ENCODE measurements at places on chromosomes 2 and 18.
A peak's percentile ranks its signal among the peaks of the same experiment; 100 is the strongest.

DNA sequence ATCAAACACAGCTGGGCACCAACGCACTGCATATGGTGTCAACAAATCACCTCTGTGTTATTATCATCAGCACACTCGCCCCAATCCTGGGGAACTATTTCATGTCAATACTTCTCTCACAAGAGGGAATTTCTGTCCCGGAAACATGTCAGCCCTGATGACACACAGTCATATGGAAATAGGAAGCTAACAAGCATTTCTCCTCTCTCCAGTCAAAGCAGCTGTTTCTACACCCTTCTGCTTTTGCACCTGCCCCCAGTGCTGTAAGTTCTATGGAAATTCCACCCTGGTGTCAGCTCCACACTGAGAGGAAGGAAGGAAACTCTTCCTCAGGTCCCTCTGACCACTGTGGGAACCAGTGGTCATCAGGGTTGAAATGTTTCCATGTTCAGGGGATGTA is 447.6 kb upstream of the ID2 start:
- no peak for DNase-seq

- DNase-seq, result no peak
Observed at GRCh38 chr18:76357174-76357573, 137.9 kb downstream of the ZNF516 start.

DNA sequence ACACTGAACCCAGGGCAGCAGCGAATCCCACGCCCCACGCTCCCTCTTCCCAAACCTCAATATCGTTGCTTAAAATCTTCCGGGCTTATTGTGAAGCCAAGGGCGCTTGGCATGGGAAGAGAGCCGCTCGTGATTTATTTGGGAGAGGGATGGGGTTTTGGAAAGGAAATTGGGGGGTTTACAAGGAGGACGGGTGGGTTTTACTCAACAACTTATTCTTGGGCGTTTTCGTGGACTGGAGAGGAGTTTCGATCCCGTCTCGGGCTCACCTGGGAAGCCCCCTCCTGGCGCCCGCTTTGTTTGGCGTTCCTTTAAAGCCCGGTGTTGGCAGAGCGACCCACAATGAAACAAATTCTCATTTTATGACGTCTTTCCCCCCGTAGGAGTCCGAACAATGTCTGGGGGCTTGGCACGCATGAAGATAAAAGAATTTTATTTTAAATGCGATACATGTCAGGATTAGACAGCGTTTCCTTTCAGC is 135.3 kb downstream of the INSIG2 start:
- no peak for DNase-seq

DNA sequence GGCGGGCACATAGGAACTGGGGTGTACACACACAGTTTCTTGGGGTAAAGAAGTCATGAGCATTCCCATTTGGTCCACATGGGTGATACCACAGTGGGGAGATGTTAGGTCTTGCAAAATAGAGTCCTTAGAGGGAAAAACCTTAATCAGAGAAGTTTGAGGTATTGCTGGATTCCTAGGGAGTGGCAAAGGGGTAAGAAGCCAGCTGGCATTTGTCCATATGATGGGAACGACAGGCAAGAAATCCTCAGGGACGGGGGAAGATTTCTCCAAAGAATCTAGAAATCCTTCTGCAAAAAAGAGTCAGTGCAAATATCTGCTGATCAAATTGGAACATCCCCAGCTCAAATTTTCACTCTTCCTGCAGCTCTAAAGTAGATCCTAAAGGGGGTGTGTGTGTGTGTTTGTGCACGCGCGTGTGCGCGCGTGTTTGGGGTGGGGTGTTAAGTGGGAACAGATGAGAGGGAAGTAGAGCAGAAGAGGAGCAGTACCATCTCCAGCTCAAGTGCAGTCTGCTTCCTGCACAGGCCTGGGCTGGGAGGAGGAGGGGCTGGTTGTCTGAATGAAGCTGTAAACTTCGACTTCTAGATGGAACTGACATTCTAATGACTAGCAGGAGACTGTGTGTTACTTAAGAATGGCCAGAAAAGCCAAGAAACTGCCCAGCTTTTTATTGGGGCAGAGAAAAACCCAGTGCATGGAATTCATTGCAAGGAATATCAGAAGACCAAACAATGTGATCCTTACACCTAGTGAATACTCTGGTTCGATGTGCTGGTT is 168.0 kb downstream of the SPP2 start:
- DNase-seq, result no peak

DNA sequence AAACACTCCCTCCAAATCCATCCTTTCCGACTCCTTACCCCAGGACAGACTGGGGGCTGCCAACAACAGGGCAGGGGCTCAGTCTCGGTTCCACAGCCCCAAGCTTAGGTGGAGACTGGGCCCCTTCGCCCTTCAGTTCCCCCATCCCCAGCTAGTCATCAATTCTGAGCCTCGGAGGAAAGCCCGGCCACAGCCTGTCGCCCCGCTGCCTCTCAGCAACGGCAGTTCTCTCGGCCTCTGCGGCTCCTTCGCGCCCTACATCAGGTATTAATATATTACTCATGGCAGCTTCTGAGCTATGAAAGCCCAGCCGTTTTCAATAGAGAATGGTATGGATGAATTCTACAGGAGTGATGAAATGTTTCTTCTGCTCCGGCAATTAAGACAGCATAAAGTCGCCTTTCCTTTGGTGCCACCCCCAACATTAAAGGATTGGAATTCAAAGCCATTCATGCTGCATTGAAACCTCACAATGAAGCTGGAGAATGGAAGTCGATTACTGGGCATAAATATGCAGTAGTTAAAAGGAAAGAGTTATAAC is 2.8 kb downstream of the HDAC4 start:
- DNase-seq, result no peak

DNA sequence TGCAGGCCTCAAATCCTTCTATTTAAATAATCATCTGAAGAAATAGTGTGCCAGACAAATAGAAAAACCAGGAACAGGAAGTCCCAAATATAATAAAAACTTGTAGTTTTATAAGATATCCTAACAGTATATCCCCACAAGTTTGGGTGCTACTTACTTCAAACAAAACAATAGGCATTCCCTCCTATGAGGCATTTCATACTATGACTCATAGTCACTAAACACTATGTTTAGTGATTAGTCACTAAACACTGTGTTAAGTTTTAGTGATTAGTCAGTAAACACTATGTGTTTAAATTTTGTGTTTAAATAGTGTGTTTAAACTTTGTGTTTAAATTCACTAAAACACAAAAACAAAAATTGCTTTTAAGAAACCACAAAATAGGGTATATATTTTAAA is 407.0 kb upstream of the CDH19 start:
- DNase-seq, result no peak

DNA sequence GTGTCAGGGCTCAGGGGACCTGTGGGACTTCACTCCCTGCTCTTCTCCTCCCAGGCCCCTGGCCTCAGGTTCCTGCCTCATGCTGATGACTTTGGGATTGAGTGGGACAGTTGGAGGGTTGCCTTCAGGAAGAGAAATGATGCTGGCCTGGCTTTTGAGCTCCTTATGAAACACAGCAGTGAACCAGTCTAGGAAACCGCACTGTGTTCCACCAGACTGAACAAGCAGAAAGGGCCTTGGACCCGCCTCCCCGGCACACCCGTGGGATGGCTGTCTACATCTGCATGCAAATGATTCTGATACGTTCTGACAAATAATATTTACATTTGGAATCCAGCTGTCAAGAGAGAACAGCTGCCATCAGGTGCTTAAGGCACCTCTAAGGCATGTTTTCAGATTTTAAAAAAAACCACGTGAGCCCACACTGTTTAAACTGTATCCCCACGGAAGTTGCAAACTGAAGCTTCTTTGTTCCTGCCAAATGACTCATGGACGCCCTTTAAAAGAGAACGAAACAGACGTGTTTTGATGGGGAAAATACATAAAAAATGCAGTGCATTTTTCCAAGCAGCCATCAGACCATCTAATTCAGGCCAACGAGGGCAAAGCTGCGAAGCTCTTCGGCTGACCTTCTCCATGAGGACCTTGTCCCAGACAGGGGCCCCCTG is 27.6 kb upstream of the ASAP2 start:
- DNase-seq, result no peak

DNA sequence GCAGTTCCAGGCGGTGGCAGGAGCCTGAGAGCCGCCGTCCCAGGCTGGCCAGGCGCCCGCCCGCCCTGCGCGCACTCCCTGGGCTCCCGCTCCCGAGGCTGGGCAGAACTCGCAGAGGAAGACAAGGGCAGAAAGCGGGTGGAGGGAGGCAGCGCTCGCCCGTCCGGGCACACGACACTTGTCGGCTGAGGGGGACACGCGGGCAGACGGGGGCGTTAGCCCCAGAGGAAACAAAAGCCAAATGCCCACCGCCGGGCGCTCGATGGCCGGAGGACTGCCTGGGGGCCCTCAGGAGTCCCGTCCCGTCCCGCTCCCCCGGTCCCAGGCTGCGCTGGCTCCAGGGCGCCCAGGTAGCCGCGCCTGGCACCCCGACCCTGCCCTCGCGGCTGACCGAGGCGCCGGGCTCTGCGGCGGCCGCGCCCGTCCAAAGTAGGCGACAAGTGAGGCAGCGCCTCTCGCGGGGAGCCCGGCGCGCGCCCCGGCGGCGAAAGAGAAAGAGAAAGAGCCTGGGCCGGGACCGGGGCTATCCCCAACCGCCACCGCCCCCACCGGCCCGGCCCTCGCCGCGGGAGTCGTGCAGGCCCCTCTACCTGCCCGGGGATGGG is 491 bp downstream of the L3MBTL4 start:
- DNase-seq, result peak; percentile 7

DNA sequence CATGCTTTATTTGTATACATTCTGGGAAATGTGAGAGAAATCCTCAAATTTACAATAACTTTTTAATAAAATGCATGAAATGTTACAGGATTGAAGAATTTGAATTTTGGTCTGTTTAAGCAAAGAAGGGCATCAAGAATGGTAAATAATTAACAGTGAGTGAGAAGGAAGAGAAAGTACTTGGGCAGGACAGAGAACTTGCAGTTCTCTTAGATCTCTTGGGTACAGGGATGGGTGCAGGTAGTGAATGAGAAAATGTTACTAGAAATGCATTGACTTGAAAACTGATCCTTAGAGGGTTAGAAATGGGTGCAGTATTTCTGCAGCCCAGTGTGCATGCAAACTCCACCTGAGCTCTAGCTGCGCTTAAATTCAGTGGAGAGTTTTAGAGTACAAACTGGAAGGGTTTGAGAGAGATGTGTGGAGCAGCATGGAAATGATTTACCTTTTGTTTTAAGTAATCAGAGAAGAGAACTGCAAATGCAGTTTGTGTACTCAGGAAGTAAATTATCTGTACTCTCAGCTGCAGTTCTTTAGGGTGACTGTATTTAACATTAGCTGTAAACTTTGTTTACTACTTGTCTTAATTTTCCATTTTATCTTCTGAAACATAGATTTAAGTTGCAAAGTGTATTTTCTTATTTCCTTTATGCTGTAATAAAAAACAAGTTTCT is 51.0 kb upstream of the RAB27B start:
- no peak for DNase-seq

DNA sequence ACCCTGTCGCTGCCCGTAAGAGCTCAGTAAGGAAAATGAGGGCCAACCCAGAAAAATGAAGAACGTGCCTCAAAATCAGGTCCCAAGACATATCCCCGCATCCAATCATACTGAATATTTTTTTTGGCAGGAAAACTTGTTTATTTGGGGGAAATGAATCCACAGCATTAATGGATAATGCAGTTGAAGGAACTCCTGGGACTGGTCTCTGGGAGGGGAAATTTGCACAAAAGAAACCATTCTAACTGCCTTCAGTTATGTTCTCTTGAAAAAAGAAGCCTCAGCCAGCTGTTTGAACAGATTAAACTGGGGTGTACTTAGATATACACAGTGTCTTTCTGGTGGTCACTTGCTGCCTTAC is 61.3 kb downstream of the SPRED2 start:
- no peak for DNase-seq

DNA sequence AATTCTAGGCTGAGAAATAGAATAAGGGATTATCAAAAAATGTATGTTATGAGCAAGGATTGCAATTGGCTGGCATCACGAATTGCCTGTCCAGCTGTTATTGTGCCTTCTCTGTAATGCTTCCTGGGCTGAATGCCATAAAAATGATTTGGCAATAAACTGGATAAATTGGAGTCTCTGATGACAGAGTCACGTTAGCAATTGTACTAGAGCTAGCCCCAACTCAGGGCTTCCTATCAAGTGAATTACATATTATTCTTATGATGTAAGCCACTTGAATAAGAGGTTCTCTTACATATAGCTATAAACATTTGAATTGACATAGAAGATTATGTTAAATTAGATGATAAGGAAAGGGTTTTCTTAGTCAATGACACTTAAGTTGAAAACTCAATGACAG is 607.5 kb upstream of the REG3G start:
- no peak for DNase-seq

DNA sequence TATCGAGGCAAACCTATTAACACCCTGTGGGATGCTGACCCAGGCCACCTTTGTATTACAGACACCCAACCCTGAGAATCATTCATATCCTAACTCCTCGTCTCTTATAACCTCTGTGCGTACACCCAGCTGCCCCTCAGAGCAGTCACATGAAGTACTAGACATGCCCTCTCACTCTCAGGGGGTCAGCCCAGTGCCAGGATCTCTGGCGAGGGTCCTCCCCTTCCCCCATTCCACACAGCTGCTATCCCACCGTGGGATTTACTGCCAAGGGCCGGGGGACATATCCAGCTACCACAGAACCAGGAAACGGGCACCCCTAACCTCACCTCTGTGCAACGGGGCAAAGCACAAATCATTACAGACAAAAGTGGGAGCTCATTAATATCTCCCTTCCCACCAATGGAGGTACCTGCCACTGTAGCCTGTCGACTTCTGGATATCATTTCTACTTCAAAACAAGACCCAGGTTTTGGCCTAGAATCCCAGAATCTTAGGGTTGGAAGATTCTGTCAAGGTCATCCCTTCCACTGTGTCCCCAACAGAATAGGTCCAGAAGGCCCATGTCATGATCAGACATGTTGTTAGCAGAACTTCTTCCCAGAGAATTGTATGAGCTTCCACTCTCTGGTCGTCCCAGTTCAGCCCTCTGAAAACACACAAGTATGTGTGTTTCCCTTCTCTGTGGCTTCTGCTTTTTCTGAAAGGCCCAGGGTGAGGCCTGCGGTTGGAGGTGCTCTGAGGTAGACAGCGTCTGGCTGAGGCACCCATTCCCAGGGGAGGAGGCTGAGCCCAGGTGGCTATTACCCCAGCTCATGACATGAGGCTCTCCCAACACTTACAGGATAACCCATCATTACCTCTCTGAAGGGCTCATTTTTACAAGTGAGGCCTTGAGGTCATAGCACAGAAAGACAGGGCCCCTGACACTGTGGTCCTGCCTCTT is 1.7 kb downstream of the TMBIM1 start:
- DNase-seq, result no peak

- DNase-seq, result no peak
Observed at GRCh38 chr18:70553936-70554260, 265.1 kb downstream of the SOCS6 start.

DNA sequence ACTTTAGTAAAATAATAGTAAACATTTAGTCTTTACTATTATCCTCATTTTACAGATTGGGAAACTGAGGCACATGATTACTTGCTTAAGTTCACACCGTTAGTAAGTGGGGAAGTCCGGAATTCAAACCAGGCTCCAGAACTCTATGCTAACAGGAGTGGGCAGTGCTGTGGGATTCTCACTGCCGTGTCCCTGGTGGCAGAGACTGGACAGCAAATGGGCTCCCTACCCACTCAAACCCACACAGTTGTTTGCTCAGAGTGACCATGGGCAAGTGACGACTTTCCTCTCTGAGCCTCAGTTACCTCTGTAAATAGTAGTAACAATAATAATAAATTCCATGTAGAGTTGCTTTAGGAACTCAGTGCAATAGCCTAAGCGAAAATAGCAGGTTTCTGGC is 24.0 kb downstream of the MAIP1 start:
- no peak for DNase-seq

- DNase-seq, result no peak
Observed at GRCh38 chr2:197179744-197180498, 130.7 kb downstream of the ANKRD44 start.

- DNase-seq, result no peak
Observed at GRCh38 chr2:191950132-191950874, 103.4 kb upstream of the CAVIN2 start.

Data from stimulated activated CD4-positive, alpha-beta T cell treated with anti-CD3 and anti-CD28 coated beads, Interleukin-2, amount 100 ng/mL, for 48 hours (primary cell).